ENCODE measurements at places on chromosomes 16 and 17. TPM values are rescaled to one million over a fixed set of nuclear protein-coding genes. Genes with fewer than 3 reads are reported as not detected.

ITGAX gene
- not detected for total RNA-seq

CA10 gene
- not detected for total RNA-seq

RPH3AL gene
- total RNA-seq = 0.78 TPM

AP2B1 gene
- total RNA-seq = 208 TPM

GJC1 gene
- total RNA-seq = 40.6 TPM

HYDIN gene
- total RNA-seq = not detected

ST6GALNAC2 gene
- 1.9 TPM for total RNA-seq

CDH1 gene
- total RNA-seq = 0.21 TPM
